HEK293T (cell line): ENCODE measurements at places on chromosomes 1 and 21.
A peak's percentile ranks its signal among the peaks of the same experiment; 100 is the strongest.

GRCh38 chr1:57440096-57440495, 16.2 kb upstream of the DAB1 start:
- DNase-seq = no peak

DNA sequence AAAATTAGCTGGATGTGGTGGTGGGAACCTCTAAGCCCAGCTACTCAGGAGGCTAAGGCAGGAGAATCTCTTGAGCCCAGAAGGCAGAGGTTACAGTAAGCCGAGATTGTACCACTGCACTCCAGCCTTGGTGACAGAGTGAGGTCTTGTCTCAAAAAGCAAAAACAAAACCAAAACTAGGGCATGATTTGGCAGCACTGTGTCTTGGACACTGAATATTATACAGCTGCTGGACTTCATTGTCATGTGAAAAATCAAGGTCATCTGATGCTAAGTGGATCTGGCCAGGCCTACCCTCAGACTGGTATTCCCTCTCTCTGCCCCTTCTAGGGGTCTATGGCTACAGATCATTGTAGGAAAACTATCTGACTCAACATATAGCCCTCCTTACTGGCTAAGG, 55.2 kb upstream of the MRPS6 start:
- no peak for DNase-seq

DNA sequence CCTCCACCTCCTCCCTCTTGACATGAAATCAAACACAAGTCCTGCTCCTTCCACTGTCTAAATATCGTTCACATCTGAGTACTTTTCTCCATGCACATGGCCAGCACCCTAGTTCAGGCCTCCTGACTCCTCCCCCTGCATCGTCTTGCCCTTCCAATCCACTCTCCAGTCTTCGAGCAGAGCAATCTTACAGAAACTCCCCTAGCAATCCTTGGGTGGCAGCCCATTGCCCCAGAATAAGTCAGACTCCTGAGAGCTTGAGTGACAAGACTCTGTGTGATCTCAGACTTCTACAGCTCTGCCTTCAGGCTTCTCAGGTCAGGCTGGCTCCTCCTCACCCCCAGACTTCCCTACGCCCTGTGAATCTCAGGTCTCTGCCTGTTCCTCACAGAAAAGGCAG, 5.5 kb downstream of the SH2D2A start:
- no peak for DNase-seq

DNA sequence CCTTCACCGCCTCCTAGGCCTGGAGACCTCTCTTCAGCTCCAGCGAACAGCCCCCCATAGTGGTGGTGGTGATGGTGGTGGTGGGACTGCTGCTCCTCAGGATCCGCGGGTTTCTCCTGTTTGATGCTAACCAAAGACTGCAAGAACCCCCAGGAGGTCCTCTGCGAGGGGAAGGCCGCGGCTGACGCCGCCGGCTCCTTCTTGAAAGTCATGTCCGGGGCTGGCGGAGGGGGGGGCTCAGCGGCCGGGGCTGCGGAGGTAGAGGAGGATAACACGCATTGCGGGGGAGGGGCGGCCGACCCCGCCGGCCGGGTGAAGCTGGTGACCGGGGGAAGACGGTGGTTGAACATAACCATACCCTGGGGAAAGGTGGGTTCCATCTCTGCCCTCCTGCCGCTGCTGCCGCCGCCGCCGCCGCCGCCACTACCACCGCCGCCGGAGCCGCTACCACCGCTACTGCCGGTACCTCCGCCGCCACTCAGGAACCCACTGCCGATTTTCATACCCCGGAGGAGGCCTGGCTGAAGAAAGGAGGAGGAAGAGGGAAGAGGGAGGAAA, 554 bp downstream of the ZNF281 start:
- peak; percentile 33 for DNase-seq

DNA sequence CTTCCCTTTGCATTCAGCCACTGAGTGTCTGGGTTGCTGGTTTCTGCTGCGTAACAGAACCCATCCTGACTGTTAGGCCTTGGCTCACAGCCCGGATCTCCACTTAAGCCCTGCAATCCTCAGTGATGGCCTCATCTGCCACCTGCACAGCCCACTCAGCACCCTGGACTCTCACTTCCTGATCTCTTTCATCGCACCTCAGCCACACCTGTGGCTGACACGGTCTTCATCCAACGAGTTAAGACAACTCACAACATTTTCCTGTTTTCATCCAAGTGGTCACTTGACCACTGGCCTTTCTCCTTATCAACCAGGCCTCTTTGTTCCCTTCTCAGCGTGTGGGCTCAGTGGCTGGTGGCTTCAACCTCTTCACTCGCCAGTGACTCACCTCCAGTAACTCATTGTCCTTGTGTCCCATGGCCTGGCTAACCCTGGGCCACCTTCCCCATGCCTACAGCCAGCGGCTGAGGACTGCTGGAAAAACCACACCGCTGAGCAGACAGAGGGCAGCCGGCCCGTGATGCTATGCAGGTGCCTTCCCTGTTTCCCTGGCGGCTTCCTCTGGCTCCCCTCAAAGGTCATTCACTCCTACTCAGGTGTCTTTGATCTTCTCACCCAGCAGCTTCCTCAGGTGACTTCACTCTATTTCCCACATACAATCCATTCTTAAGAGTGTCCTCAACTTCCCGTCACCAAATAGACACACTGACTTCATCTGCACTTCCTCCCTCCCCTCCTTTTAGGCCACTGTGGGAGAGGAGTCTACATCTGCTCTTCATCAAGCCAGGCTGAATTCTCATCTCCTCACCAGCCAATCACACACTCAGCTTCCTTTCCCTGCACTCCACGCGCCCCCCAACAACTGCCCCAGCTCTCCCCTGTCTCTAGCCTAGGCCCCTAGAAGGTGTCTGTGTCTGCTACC, 19.9 kb upstream of the EDN2 start:
- no peak for DNase-seq

GRCh38 chr21:32403201-32403777, 9.2 kb upstream of the EVA1C start:
- DNase-seq = peak; percentile 82

- no peak for DNase-seq
Measured at GRCh38 chr1:231751415-231751814, 124.8 kb downstream of the DISC1 start.
